ENCODE measurements at places on chromosomes 5 and 9.

- DNase-seq = no peak
These were observed 88.3 kb downstream of the GIN1 start for GRCh38 chr5:103031607-103032006.

- no peak for DNase-seq
These were observed 27.3 kb downstream of the MACROH2A1 start for GRCh38 chr5:135371622-135372232.

- DNase-seq = no peak
These were observed 2.8 kb upstream of the ECM2 start for GRCh38 chr9:92538541-92538940.

DNA sequence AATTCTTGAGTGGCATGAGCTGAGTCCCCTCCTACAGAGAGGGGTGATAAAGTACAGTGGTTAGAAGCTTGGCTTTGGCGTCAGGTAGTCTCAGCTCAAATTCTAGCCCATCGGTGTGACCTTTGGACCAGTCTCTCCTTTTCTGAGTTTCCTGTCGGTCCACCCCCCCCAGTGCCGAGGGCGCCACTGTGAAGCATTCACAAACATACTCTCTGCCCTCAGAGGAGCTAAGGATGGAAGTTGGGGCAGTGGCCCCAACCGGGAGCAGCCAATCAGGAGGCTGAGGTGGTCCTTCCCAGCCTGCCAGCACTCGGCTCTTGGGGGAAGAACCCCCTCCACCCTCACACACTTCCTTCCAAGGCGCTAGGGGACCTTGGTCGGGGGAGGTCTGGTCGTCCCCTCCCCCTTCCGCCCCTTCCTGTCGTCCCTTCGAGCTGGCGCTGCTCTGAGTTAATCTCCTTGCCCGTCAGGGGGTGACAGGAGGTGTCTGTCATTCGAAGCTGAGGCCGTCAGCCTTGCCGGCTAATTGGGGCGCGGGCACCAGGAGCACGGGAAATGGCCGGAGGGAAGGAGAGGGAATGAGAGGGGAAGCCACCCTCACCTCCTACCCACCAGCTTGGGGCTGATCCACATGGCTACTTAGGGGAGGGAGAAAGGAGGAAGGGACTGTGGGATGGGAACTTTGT is 53.0 kb downstream of the CXXC5 start:
- DNase-seq = no peak

- no peak for DNase-seq
These were observed 19.2 kb downstream of the PRRC1 start for GRCh38 chr5:127536687-127537086.

GRCh38 chr9:126965077-126965476 is 50.5 kb downstream of the RALGPS1 start:
- no peak for DNase-seq

DNA sequence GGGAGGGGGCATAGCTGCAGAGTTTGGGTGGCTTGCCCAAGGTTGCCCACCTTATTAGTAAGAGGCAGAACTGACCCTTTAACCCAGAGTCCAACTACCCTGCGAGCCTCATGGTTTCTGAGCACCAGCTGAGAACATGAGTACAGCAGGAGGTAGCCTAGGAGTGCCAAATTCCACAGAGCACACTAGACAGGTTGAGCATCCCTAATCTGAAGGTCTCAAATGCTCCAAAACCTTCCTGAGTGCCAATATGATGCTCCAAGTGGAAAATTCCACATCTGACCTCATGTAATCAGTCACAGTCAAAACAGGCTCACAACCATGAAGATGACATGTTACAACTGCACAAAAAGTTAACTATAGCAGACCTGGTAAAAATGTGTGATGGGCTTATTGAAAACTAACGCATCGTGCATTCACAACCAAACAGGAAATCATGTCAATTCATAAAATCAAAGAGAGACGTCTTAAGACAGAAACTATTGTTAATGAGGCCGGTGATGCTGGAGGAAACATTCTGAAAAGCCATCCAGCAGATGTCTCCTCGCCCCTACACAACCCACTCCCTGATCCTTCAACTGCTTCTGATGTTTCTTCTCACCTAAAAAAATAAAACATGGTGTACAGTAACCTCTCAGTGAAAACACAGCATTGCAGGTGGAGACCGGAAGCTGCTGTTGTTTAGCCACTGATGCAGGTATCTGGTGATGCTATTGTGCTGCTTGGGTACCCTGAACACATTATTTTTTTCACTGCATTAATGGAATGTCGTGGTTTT is 25.0 kb downstream of the PTCH1 start:
- no peak for DNase-seq

GRCh38 chr9:89375191-89375760 is 57.0 kb downstream of the SECISBP2 start:
- no peak for DNase-seq

GRCh38 chr5:169724303-169725087 is 87.4 kb downstream of the DOCK2 start:
- no peak for DNase-seq

DNA sequence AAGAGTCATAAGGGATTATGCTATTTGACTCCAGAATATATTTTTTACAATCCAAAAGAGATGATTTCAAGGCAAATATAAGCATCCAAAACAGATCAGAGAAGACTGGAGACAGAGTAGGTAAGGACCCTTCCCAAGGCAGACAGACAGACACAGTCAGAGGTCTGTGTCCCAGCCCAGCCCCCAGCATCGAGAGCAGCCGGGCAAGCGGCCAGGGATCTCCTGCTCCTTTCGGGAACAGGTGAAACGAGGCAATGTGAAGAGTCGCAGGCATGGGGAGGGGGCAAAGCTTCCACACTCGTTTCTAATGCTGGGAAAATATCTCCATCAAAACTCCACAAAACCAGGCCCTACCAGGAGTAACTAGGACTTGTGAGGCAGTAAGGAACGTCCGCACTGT is 5.8 kb downstream of the PAEP start:
- DNase-seq = no peak

DNA sequence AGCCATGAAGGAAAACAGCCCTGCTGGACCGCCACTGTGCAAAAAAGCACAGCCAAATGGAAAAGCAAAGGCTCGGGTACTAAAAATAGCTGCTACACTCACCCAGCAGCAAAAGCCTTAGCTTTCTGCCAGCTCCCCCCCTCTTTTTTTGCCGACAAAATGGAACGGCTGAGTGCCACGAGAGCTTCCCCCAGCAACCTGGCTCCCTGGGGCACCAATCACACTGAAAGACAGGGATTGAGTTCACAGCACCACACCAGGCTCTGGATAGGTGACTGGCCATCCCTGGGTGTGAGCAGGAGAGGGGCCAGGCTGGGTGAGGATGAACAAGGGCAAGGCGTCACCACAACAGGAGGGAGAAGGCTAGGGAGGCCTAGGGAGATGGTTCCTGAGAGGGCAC is 66.7 kb downstream of the SIL1 start:
- DNase-seq = no peak

GRCh38 chr5:141871870-141872269 is 6.3 kb downstream of the PCDH1 start:
- no peak for DNase-seq

DNA sequence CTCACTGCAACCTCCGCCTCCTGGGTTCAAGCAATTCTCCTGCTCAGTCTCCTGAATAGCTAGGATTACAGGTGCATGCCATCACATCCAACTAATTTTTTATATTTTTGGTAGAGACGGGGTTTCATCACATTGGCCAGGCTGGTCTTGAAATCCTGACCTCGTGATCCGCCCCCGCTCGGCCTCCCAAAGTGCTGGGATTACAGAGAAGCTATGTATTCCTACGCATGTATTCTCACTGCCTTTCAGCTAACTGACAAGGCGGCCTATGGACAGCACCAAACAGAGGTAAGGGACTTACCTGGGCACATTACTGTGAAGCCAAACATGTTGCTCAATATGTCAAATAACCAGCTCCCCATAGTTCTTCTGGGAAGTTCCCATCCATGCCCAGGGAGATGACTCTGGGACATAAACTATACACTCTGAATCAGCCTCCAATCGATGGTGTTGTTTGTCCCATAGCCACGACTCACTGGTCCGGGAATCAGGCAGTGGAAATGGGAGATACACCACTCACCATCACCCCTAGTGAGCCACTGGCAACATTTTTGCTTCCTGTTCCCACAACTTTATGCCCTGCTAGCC is 114.6 kb downstream of the SYK start:
- DNase-seq = no peak

GRCh38 chr5:8458038-8458383 is 589.1 kb downstream of the MTRR start:
- DNase-seq = no peak

- peak; percentile 12 for DNase-seq
These were observed 727 bp upstream of the DNAJA1 start for GRCh38 chr9:33024126-33024965.

GRCh38 chr9:129344641-129345495 is 166.8 kb upstream of the IER5L start:
- no peak for DNase-seq

DNA sequence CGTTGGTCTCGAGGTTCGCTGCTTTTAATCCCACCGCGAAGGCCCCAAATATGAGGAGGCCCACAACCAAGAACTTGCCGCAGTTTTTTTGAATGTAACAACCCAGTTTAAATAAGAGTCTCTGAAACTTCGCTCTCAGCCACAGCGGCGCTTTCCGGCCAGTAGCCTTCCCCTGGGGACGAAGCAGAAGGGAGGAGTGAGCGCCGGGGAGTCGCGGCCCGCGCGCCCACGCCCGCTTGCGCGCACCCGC is 10.4 kb downstream of the PTCH1 start:
- DNase-seq = no peak

DNA sequence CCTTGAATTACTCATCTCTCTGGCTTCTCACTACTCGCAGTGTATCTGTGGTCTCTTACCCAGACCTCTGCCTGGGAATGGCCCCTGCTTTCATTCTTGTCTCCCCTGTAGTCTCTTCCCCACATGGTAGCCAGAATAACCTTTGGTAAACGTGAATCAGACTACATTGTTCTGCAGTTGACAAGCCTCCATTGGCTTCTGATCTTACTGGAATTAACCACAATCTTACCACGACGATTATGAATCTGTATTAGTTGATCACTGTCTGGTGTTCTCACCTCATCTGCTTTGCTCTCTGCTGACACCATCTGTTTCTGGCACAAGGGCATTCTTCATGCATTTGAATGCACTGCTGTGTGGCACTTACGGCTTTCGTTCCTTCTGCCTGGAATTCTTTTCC is 781.2 kb downstream of the MTRR start:
- DNase-seq = no peak

DNA sequence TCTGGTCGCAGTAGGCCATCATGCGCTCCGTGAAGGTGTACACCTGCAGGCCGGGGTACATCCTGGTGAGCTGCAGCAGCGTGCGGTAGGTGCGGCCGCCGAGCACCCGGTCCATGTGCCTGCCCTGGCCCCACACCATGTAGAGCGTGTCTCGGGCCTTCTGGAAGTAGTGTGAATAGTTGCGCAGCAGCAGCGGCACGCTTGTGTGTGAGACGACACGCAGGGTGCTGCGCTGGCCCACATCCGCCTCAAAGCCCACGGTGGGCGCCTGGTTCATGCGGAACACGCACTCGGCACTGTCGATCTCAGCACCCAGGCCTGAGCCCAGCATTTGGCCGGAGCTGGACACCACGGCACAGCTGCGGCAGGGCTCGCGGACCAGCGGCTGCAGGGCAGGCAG is 4.5 kb downstream of the ST6GALNAC4 start:
- DNase-seq = no peak

- DNase-seq = no peak
These were observed 31.5 kb downstream of the FAM163B start for GRCh38 chr9:133577737-133578112.

DNA sequence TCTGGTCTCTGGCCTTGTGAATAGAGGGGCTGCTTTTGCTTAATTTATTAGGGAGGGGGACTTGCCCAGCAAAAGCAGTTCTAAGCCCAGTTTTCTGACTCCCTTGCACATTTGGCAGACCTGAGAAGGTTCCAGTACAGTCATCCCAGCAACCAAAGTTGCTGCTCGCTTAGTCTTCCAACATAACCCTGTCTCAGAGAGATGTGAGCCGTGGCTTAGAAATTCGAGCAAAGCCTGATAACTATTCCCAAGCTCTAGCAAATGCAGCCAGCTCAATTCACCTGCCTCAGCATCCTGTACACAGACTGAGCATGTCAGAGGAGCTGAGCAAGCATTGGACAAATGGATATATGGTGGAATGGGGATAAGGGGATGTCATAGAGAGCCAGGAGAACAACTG is 401.9 kb downstream of the SPOCK1 start:
- DNase-seq = no peak

- DNase-seq = no peak
These were observed 78.0 kb upstream of the TGFBR1 start for GRCh38 chr9:99026956-99027298.

GRCh38 chr9:34328500-34328986 is 525 bp downstream of the KIF24 start:
- DNase-seq = no peak

GRCh38 chr9:134989206-134990065 is 71.7 kb upstream of the FCN1 start:
- no peak for DNase-seq

DNA sequence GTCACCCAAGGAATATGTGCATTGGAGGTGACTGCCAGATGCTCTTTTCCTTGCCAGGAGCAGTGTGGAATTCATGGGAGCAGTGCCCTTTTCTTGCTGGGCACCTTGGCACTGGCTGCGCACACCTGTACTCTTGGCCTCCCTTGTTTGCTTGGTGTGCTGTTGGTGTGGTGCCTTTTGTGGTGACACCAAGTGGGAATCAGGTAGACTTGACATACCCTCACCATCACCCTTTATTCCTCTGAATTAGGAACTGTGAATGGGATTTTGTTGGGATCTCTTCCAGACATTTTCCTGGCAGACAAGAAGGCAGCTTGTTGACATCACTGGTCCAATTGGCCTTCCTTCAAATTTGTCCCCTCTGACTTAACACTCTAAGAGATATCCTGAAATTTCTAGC is 82.3 kb downstream of the RAI14 start:
- DNase-seq = no peak

DNA sequence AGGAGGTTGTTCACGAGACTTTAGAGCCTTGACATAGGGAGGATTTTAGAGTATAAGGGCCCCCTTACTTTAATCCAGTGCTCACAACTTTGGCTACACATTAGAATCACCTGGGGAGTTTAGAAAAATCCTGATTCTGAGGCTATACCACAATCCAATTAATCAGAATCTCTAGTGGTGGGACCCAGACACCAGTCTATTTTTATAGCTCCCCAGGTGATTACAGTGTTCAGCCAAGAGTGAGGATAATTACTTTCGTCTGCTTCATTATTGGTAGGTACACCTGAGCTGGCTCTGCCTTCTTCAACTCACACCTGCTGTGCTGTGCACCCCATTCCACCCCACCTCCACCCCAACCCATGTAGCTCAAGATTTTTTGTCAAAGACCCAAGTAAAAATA is 141.3 kb upstream of the EPB41L4A start:
- no peak for DNase-seq

DNA sequence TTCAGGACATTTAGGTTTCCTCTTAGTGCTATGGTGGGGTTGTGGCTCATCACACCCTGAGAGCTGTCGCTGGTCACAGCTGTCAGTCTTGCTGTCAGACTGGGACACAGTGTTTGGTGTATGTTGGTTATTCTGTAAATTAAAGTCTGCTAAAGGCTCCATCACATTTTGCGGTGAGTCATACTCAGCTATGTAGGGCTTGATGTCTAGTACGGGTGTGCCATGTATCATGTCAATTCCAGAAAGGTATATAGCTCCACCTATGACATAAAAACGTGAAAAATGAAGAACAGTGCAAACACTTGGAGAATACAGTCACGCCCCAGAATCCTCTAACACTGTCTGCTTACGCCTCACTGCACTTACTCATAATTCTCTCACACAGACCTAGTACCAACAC is 11.9 kb downstream of the TRMO start:
- DNase-seq = no peak

GRCh38 chr5:150589862-150590601 is 50.4 kb upstream of the SYNPO start:
- DNase-seq = no peak
